B cell (primary cell): ENCODE measurements at places on chromosomes 11 and 22. TPM values are rescaled to one million over a fixed set of nuclear protein-coding genes. Genes with fewer than 3 reads are reported as not detected.
A peak's percentile ranks its signal among the peaks of the same experiment; 100 is the strongest.

- DNase-seq: no peak
These were observed 18.1 kb downstream of the THY1 start for GRCh38 chr11:119404872-119405271.

GRCh38 chr22:29806196-29806595 lies 31.9 kb downstream of the ASCC2 start:
- DNase-seq: no peak

DNA sequence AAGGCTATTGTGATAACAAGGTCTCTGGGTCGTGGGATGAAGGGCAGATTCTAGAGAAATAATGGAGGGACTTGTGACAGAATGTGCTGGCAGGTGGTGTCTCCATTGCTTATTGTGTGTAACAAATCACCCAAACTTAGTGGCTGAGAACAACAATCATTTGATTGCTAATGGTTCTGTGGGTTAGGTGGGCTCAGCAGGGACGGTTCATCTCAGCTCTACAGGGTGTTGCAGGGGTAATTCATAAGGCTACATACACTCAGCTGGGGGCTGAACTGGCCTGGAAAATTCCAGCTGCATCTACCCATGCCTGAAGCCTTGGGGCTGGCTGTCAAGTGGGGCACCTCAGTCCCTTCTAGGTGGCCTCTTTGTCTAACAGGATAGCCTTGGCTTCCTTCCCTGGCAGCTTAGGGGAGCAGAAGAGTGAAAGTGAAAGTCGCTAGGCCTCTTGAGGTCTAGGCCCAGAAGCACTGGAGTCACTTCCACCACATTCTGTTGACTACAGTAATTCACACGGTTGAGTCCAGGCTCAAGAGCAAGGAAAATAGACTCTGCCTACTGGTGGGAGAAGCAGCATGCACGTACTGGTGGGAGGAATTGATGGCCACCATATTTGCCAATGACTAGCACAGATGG lies 308.9 kb downstream of the MN1 start:
- DNase-seq: no peak

DNA sequence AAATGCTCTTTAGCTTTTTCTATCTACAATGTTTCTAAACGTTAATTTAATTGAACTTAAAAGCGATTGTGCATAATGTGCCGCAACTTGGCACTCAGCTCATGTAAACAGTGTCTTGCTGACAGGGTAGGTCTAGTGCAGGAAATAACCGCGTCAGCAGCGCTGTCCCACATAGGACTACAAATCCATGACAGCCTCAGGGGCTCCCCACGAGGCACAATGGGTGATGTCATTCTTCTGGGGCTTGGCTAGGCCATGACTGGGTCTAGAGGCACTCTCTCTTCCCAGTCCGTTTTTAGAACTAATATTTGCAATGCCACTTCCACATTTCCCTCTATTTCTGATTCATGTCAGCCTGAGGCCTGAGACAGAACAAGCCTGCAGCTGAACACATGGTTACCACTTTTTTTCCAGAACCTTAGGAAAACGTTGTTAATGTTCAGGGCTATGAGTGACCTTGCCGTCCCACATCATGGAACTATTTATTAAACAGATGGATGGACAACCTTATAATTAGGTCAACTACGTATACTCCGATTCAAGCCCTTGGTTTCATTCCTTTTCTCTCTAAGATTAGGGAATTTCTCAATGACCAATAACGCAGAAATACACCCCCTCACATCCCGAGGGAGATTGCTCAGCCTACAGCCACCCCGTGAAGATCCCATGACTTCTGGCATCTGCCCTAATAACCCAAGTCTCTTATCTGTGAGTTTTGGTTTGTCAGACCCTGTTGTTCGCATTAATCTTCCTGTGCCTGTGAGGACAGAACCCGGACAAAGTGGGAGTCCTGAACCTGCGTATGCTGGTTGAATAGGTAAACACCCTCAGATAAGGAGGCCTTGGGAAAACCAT lies 19.4 kb upstream of the SNX32 start:
- no peak for DNase-seq

GRCh38 chr11:12007769-12008737 lies at the start of gene DKK3:
Gene DKK3, minus strand, starts transcription at chr11:12008626. Its CDS starts 44 bp downstream, at chr11:12008582.
- DNase-seq: no peak

- no peak for DNase-seq
These were observed 635.5 kb downstream of the NTM start for GRCh38 chr11:132005887-132006286.

DNA sequence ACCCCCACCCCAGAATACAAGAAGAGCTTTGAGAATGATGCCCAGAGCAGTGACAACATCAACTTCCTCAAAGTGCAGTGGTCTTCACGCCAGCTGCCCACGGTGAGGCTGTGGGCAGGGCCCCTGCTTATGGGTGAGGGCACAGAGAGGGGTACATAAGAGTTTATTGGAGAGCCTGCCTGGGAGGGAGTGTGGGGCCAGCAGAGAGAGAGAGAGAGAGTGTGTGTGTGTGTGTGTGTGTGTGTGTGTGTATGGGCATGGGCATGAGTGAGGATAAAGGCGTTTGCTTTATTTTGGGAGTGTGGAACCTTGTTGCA lies 9.5 kb downstream of the PHOX2A start:
- no peak for DNase-seq

- no peak for DNase-seq
These were observed 515.6 kb upstream of the CCDC90B start for GRCh38 chr11:83801799-83802198.

- peak; percentile 85 for DNase-seq
These were observed 31.8 kb downstream of the BID start for GRCh38 chr22:17742527-17742902.

DNA sequence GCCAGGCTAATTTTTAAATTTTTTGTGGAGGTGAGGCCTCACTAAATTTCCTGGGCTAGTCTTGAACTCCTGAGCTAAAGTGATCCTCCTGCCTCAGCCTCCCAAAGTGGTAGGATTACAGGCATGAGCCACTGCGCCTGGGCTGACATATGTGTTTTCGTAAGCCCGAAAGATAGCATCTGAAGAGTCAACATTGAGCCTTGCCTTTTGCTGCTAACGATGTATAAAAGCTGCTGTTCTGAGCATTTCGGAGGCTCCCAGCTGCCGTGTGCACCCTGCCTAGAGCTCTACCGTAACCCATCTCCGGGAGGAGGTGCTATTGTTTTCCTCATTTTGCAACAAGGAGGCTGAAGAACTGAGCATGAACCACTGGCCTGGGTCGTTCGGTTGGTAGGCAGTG lies 18.1 kb upstream of the PPP6R3 start:
- DNase-seq: no peak

GRCh38 chr22:44729391-44730021 lies 22.9 kb upstream of the ARHGAP8 start:
- peak; percentile 36 for DNase-seq

Gene ROBO4
- not detected in 2 replicates for total RNA-seq
